Left ventricle myocardium superior (tissue), 1 donor: ENCODE measurements at places on chromosomes 5 and 9. TPM values are rescaled to one million over a fixed set of nuclear protein-coding genes. Genes with fewer than 3 reads are reported as not detected.
A peak's percentile ranks its signal among the peaks of the same experiment; 100 is the strongest.

SMIM33 gene
- total RNA-seq: not detected

DNA sequence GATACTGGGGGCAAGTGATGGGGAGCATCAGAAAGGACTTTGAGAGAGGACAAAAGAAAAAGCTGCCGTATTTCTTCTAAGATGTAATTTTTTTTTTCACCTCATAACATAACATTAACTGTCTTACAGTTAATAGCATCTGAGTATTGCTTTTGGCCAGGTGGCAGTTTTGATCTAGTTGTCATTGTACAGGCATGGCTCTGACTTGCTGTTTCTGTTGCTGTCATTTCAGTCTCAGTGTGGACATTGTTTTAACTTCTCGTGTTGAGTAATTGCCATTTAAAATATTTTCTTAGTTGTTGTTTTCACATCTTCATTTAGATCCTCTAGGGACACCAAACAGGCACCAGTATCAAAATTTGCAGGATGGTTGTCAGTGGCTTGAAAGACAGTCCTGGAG is 12.4 kb downstream of the SMAD5 start:
- DNase-seq: no peak

PCA3 gene
- total RNA-seq: not detected

DNA sequence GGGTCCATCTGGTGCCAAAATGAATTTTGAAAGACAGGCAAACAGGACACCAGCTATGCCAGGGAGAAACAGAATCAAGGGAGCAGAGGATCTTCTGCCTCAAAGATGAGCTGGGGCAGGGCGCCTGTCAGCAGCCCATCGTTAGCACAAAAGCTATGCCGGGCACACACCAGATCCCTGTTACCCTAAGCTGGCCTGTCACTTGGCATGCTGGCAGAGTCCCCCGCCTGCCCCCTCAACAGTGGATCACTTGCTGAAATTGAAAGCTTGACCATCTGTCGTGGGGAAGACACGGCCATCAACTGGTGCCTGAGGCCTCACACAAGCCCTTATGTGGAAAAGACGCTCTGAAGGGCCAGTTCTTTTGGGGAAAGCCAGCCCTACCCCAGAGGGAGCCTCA is 256.4 kb downstream of the EBF1 start:
- peak; percentile 22 for DNase-seq

- DNase-seq: no peak
Observed at GRCh38 chr5:40166802-40167201, 512.9 kb upstream of the PTGER4 start.

DNA sequence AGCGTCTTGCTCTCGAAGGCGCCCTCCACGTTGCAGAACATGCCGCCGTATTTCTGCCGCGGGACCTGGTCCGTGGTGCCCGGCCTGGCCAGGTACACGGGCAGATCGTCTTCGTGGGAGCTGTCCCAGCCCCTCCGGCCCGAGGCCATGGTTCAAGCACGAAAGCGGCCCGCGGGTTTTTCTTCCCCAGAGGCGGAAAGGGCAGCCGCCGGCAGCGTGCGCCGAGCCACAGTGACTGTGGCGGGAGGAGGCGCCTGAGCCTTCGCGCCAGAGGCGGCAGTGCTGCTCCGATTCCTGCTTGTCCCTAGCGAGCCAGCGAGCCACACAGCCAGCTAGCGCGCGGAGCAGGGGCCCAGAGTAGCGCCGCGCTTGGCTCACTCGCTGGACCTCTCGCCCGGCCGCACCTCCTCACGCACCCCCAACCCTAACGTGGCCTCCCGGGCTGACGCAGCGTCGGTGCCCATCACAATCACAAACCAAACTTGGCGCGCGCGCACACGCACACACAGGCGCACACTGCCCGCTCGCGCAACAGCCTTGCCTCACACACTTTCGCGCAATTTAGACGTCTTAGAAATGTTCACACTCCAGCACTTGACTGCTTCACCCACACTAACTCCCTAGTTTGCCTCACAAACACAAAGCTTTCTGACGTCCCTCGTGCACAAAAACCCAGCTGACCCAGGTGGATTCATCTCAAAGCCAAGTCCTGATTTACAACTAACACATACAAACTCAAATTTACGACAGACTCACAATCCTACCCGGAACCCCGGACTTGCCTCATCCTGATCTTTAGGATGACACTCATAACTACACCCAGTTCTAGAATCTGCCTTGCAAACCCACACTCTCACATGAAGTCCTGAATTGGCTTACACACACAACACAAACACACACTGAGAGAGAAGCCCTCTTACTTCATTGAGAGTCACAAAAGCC is at the start of gene DPYSL3:
TSS of gene DPYSL3 (minus strand) at position 359 of the 942 bp plus-strand sequence. CDS start at position 149, 210 bp downstream.
- DNase-seq: peak; percentile 85

WDR38 gene
- not detected for total RNA-seq
